ENCODE measurements at places on chromosomes 3 and 15.

GRCh38 chr3:164832216-164832615 is 246.1 kb downstream of the SI start:
- no peak for DNase-seq

GRCh38 chr3:157469561-157470294 is 33.1 kb downstream of the PTX3 start:
- no peak for DNase-seq

DNA sequence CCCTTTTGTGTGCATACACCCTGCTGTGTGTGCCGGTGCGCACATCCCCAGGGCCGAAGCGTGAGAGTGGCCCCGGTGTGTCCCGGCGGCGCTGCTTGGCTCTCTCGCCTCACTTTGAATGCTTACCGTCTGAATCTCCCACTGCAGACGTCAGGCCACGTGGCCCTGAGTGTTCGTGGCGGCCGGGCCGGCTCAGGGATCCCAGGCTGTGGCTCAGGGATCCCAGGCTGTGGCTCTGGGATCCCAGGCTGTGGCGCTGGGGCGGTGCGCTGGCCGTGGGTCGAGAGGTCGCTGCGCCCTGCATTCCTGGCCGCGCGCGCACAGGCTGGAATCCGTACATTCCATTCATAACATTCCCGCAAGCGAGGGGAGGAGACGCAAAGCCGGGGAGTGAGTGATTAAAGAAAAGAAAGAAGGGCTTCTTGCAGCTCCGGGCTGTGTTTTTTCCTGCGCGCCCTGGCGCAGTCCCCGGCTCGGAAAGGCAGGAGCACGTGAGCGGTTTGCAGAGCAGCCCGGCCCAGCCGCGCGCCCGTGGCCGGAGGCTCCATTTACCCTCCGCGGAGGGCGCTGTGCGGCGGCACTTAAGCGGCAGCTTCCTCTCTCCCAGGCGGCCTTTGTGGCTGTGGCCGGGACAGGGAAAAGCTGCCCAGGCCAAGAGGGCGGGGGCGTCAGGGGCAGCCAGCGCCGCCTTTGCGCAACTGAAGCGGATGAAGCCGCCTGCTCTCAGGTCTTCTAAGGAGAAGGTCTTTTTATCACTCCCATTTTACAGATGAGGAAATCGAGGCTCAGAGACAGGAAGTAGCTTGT is 87.0 kb upstream of the ALDH1L1 start:
- no peak for DNase-seq

DNA sequence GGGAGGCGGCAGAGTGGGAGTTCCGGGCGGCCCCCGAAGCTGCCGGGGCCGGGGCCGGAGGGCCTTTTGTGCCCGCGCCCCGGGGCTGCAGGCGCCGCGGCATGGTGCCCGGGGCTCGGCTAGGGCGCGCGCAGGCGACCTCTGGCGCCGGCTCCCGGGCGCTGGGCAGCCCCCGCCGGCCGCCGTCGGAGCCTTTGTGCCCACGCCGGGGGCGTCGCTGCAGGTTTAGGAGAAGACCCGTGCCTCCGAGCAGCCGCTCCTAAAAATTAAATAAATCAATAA is 299 bp downstream of the PAQR9 start:
- DNase-seq: no peak

GRCh38 chr3:12468757-12469156 is 15.5 kb upstream of the TSEN2 start:
- DNase-seq: no peak

GRCh38 chr3:195005251-195005620 is 265.7 kb downstream of the XXYLT1 start:
- no peak for DNase-seq

GRCh38 chr3:150005243-150006112 is 34.8 kb upstream of the PFN2 start:
- no peak for DNase-seq

DNA sequence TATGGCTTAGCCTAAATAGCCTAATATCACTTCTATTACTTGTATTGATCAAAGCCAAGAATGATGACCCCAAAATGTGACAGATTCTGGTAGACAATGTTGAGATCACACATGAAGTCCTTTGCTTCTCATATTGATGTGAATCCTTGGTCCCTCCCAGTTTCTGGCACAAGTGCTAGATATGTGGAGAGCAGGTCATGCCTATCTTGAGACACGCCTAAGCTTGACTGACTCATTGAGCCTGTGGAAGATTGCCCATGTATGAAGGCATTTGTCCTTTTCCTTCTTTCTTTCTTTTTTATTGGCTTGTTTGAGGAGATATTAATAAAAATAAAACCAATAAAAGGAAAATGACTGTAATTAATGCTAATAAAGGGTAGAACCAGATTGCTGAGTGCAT is 54.0 kb upstream of the TMEM108 start:
- DNase-seq: no peak

DNA sequence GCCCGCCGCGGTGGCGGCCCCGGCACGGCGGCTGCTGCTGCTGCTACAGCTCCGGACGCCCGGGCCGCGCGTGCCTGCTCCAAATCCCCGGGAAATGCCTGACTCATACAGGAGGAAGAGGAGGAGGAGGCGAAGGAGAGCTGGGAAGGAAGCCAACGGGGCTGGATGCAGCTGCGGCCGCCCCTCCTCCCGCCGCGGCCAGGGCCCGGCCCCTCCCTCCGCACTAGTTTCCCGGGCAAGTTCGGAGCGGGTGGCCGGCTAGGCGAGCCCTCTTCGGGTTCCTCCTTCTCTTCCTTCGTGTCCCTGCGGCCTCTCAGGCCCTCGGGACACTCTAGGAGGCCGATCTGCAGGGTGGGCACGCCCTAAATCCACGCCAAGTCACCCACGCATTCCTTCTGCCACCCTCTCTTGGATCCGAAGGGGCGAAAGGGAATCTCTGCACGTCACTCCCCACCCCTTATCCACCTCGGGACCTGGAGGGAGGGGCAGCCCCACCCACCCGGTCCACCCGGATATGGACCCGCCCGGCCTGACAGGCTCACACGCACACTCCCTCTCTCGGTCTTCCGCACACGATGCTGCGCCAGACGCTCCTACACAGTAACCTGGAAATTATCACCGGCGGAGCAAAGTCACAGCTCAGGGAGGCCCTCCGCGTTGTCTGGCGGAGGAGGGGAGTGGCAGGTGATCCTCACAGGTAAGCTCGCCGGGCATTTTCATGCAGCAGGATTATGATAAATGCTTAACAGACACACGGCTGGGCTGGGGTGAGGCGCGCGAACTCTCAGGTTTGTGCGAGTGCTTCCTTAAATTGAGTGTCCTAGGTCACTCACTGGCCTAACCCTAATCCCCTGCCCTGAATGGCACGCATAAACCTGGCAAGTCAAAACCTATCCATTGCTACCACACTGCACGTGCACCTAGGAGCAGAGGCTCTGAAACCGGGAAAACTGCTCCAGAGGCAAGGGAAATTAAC is at the start of the genes OSBPL10 and ZNF860:
OSBPL10 (minus strand) TSS at position 57 of the 976 bp plus-strand sequence. CDS start 83 bp downstream, outside the sequence.
ZNF860 (plus strand) TSS at position 545 of the 976 bp plus-strand sequence. CDS start 7,330 bp downstream, outside the sequence.
- DNase-seq: no peak

GRCh38 chr3:159881828-159882309 is 106.8 kb upstream of the IL12A start:
- no peak for DNase-seq

- DNase-seq: no peak
Measured at GRCh38 chr3:55968331-55968730, 481.2 kb upstream of the WNT5A start.

- no peak for DNase-seq
Measured at GRCh38 chr3:171044835-171045793, 18.6 kb upstream of the SLC2A2 start.

DNA sequence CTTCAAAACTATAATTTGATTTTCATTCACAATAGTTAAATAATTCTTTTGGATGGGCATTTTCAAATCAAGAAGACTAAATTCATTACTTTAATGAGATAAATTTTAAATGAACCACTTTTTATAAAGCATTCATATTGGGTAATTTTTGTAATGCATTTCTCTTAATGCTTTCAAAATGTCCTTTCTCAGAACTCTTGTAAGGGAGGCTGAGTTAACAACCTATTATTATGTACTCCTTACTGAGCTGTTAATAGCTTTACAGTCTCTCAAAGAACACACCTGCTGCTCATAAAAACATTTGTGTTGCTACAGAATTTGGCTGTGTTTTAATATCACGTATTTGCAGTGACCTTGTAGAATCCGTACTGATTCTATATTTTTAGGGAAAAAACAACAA is 334.0 kb upstream of the ARL6 start:
- no peak for DNase-seq

DNA sequence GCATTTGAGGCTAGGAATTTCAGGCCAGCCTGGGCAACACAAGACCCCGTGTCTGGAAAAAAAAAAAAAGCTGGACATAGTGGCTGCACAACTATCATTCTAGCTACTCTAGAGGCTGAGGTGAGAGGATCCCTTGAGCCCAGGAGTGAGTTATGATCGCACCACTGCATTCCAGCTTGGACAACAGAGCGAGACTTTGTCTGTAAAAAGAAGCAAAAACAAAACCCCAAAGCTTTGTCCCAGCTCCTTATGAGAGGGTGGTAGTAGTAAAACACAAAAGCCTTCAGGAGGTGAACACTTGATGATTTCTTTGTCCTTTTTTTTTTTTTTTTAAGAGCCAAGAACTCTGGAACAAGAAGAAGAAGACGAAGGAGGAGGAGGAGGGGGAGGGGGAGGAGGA is 1.1 kb upstream of the CD200 start:
- no peak for DNase-seq

DNA sequence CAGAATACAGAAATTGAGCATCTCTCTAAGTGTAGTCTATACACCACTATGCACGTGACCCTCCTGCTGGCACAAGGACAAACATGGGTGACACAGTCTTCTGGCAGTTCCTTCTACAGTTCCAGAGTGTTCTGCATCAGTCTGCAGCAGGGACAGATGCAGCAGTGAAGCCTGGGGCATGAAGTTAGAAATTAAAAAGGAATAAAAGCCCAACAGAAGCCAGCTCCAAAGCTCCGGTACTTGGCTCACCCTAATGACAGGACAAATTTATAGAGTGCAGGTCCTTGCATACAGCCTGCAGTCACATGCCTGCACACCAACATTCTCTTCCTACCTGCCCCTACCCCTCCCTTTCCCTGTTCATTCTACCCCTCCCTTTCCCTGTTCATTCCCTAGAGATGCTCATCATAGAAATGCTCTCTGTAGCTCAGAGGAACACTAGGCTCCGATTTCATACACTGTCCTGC is 15.0 kb downstream of the UACA start:
- DNase-seq: no peak

DNA sequence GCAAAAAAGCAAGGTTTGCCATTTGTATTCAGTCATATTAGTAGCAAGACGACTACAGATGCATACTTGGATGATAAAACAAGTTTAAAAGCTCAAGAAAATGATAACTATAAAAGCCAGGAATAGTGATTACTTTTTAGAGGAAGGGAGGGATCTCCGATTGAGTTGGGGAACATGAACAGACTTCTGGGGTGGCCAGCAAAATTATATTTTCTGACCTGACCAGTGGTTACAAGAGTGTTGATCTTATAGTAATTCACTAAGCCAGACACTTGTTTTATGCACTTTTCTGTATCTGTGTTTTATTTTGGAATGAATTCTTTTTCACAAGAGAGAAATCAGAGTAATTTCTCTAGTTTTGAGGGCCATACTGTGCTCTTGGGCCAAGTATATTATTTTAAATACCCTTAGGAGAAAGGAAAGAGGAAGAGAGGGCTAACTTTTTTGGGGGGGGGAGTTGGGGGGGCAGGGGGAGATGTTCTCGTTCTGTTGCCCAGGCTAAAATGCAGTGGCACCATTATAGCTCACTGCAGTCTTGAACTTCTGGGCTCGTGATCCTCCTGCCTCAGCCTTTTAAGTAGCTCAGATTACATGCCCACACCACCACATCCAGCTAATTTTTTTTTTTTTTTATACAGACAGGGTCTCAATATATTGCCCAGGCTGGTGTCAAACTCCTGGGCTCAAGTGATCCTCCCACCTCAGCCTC is 57.3 kb downstream of the TGFBR2 start:
- no peak for DNase-seq

DNA sequence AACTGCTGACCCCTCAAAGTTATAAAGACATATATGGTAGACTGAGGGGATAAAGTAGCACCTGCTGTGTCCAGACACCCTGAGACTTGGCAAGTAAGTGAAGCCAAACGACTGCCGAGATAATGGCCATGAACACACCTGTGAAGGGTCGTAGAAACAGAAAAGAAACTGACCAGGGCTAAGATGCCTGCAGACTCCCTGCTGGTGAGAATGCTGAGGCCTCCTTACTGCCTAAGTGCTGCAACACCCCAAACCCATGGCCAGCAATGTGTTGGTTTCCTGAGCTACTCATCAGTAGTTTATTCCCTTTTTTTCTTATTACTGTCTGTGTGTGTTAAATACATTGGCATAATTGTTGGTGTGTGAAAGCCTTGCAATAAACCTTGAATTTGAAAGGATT is 233.8 kb downstream of the ZNF385D start:
- no peak for DNase-seq

GRCh38 chr3:197463279-197463678 is 92.5 kb downstream of the BDH1 start:
- no peak for DNase-seq

GRCh38 chr3:141039589-141039988 is 11.6 kb upstream of the SPSB4 start:
- DNase-seq: no peak

DNA sequence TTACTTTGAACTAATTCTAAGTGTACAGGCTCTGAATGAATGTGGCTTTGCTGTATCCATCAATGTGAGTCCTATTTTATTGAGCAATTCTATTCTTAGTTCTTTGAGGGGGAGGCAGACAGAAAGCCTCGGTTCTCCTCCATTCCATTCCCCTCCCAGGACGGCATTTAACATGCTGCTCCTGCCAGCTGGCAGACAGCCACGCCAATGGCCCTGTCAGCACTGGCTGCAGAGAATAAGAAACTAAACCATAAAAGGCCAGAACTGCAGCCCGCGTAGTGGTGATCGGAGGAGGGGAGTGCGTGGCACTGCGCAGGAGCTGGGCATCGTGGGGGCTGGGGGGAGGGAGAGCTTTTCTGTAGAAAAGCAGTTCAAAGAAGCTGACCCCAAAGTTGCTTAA is 76.0 kb upstream of the HACD2 start:
- DNase-seq: no peak

DNA sequence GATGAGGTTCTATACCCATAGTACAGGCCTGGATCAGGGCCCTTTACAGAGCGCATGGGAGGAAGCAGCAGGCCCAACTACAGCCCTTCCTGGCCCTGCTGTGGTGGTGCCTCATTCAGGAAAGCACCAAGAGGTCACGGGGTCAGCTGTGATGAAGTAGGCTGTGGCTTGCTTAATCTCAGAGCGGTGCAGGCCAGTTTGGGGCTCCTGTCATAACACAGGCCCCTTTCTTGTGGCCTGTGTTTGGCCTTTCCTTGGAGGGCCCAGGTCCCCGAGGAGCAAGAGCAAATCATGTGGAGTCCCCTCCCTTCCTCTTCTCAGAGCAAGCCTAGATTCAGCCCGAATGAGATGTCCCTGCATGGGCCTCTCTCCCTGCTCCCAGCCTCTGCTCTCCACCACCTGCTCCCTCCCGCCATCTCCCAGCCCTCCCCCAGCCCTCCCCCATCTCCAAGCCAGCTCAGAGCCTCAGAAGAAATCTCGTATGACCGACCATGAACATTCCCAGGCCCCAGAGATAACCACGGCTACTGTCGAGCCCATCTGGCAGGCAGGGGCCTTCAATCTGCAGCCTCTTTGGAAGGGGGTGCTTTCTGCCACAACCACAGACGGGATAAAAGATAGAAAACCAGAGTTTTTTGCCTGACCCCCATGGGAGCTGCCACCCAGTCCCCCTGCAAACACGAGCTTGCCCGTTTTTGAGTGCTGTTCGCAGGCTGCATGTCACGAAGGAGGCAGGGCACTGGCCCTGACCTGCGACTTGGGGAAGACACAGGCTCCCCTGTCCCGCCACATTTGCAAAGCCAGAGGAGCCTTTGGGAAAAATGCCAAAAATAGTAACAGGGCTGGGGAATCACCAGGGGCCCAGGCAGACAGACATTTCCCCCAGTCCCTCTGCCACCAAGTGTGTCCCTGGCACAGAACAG is 32.3 kb upstream of the DUSP7 start:
- DNase-seq: no peak

GRCh38 chr15:68875377-68876116 is 54.8 kb upstream of the SPESP1 start:
- DNase-seq: peak; percentile 88
